Activated naive CD4-positive, alpha-beta T cell treated with anti-CD3 and anti-CD28 coated beads, Interleukin-2, amount 50 U/mL, for 72 hours (primary cell): ENCODE measurements at places on chromosomes 6 and 20.

DNA sequence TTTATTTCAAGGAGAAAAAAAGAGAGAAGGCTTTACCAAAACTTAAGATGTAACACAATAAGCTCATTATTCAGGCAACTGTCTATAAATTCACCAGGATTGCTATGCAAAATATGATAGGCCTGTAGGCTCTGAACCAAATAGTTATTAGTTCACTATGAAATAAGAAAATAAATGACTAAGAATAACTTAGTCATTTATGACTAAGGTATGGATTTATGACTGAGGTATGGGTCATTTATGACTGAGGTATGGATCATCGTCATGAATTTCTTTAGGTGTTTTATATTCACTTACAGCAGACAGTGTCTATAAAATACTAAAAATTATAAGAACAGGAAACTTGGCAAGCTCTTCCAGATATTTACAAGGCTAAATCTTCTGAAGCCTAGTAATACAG, 52.1 kb upstream of the SNX9 start:
- no peak for DNase-seq

DNA sequence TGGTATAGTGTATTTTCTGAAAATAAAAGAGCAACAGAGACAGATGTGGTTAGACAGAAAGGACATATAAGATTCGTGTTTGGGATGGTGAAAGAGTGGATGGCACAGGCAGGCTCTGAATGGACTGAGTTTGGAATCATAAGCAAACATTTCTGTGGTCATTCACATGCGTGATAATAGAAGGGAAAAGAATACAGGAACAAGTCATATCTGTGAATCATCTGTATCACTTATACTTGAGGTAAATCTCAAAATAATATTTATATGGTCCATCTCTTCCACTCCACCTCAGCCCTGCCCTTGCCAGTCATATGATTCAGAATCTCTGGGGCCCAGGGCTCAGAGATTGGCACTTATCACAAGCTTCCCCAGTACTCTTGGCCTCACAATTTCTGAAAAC, 535.1 kb downstream of the BCKDHB start:
- DNase-seq: no peak

- no peak for DNase-seq
Measured at GRCh38 chr6:122797537-122797936, 8.5 kb downstream of the SMPDL3A start.

GRCh38 chr20:38798266-38798665, 7.2 kb upstream of the PPP1R16B start:
- DNase-seq: no peak

DNA sequence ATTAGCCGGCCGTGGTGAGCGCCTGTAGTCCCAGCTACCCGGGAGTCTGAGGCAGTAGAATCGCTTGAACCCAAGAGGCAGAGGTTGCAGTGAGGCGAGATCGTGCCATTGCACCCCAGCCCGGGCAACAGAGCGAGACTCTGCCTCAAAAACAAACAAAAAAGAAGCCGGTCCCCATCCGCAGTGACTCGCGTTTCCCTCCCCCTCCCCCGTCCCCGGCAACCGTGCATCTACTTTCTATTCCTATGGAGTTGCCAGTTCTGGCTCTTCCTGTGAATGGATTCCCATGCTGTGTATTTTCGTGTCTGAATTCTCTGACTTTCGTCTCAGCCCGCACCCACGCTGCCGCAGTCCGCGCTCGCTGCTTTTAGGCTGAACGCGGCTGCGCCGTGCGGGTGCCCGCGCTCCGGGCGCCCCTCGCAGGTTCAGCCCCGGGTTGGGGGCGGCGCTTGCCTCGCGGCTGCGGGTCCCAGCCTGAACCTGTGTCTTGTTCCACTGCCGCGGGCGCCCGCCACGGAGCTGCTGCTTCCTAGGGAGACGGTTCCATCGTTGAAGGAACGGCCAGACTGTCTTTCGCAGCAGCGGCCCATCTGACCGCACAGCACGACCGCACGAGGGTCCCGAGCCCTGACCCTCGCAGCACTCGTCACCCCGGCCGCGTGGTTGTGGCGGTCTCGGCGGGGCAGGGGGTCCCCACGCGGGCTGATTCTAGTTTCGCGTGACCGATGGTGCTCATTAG, 1.1 kb upstream of the MRGBP start:
- DNase-seq: peak; percentile 77

GRCh38 chr6:146364816-146365594, 178.6 kb upstream of the RAB32 start:
- DNase-seq: no peak

GRCh38 chr6:71238351-71238750, 50.3 kb upstream of the OGFRL1 start:
- no peak for DNase-seq

GRCh38 chr6:15969236-15969778, 159.6 kb upstream of the MYLIP start:
- DNase-seq: no peak

- no peak for DNase-seq
Measured at GRCh38 chr6:122790028-122790422, 967 bp downstream of the SMPDL3A start.

GRCh38 chr6:149761438-149761837, 11.9 kb downstream of the PCMT1 start:
- DNase-seq: no peak

DNA sequence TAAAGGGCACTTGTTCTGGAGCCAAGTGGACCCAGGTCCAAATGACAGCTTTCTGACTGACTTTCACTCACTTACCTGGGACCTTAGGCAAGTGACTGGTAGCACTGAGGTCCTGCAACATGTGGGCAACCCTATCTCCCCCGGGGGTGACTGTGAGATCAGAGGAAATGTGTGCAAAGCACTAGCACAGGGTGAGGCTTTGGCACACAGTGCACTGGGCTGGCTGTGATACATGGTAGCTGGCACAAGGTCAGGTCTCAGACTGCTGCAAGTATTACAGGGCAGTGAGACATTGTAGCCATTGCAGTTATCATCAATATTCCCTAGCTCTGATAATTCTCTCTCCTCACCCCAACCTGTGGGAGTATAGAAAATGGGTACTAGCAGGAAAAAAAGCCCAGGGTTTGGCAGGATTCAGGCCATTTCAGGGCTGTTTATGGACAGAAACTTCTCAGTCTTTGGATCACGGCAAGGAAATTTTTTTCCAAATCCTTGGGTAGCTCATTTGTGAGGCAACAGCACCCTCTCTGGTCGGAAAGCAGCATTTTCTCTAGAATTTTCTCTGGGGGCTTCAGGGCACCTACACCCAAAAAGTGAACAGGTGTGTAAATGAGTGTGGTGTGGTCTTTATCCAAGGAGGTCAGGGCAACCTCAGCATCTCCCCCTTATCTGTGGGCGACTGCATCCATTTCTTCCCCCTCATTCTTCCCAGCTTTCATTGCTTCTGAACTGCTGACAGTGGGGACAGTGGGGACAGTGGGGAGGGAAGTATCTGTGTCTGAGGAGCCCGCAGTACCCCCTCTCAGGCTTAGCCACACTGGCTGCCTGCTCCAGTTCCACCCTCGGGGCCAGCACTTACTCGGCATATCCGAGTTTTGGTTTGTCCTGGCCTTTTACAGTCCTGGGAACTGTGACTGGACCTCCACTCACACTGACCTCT, 148.7 kb upstream of the PHACTR3 start:
- DNase-seq: no peak

GRCh38 chr6:138227316-138227781, 9.1 kb upstream of the PBOV1 start:
- DNase-seq: no peak

GRCh38 chr20:43583982-43584432, 6.7 kb upstream of the IFT52 start:
- no peak for DNase-seq

DNA sequence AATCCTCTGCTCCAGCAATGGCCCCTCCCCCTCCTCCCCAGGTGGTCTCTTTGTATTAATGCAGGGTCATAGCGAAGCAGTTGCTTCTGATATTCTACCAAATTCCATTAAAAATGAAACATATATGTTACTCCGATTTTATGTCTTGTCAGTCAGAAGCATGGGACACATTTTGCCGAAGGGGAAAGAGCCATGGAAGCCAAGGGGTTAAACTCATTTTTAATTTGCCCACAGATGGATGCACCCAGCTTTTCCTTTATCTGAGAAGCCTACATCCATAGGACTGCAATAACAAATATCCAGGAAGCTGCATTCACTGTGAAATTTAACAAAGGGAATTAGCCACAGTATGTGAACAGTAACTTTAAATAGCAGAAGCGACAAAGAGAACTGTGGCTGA, 688.2 kb downstream of the QKI start:
- no peak for DNase-seq

DNA sequence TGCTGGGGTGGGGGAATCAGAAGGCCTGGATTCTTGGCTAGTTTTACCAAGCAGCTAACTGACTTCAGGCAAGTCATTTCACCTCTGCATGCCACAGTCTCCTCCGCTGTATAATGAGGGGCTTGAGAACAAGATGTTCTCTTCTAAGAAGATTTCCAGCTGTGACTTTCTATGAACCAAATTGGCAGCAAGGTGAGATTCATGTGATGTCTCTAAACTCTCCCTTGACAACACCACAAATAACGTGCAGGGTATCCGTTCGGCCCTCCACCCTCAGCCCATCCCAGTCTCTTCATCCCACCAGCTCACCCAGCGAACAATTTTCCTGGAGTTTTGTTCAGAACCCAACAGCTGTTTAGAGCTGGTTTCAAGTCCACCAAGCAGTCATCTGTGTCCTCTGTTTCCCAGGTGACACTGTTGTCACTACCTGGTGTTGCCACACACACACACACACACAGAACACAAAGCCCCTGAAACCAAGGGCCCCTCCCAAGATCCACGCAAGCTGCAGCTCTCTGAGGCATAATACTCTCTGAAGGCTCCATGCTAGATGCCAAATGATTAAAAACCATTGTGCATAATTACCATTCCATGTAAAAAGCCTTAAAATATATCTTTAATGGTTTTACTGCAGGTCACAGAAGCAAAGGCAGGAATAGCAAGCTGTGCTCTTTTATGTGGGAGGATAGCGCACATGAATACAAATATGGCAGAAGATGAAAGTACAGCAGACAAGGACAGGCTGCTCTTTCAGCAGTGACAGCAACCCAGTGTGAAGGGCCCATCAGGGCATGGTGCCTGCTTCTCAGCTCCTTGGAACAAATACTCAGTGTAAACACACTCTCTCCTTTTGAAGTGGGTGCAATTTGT, 48.2 kb downstream of the ARHGAP18 start:
- DNase-seq: no peak

DNA sequence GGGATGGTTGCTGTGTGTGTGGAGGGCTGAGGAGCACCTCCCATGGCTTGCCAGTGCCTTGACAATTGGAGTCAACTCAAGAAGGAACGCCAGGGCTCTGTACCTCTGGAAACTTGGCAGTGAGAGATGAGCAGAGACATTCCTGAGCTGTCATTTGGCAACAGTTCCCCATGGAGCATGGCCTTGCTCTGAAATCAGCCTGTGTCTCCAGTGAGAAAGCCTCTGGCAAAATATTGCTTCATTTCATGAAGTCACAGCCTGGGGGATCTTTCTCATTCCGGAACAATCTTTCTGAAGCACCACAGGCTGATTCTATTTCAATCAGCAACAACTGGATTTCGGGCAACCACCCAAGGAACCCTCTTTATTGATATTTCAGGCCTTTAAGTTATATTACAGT, 52.2 kb upstream of the FNDC1 start:
- no peak for DNase-seq

DNA sequence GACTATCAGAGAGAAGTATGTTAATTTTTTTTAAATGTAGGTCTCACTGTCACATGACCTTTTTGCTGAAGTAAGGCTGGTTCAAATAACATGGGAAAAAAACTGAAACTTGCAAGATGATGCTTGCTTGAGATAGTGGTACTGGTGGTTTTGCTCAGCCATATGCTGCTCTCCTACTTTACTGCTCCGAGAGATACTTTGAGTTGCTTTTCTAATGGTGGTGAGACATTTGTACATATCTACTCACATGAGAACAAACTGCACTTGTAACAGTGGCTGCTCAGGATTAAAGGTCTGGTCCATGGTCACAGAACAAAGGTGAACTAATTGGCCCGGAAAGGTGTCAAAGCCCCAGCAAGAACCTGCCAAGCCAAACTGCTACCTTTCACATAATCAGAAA, 106.2 kb upstream of the BEND3 start:
- no peak for DNase-seq

- DNase-seq: no peak
Measured at GRCh38 chr6:110617057-110617456, 140.6 kb upstream of the SLC22A16 start.

GRCh38 chr6:49633541-49633940, 3.1 kb downstream of the RHAG start:
- DNase-seq: no peak

GRCh38 chr6:26161322-26161721, 74.1 kb downstream of the HFE start:
- DNase-seq: no peak

- DNase-seq: no peak
Measured at GRCh38 chr6:158808941-158809678, 10.1 kb downstream of the EZR start.

DNA sequence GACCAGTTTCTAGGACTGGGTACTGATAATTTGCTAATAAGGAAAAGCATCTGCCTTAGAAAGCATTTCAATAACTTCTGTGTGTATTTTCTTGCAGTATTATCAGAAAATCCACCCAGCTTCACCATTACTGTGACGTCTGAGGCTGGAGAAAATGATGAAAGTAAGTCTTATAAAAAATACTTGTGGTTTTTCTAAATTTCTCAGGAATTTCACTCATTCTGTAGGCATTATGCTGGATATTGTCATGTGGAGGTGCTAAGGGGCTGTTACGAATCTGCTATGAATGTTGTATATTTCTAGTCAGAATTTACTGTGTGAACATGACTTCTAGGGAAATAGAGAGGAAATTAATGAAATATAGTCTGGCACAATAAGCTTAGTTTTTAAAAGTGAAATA, 8.9 kb downstream of the RWDD1 start:
- no peak for DNase-seq

DNA sequence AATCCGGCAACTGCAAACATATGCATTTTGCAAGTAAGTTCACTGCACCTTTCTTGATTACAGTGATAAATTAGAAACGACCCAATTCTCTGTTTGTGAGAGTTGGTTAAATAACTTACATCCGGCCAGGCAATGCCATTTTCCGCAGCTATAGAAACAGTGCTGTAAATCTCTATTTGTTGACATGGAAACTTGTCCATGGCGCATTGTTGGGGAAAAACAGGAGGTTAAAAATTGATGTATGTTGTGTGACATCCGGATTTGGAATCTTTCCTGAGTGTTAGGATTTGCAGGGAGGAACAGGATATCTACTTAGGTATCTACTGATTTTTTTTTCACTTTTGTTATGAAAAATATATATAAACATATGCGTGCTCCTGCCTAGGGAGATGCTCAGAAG, 66.5 kb downstream of the DLGAP4 start:
- no peak for DNase-seq

- no peak for DNase-seq
Measured at GRCh38 chr20:49381558-49382493, 100.6 kb downstream of the KCNB1 start.

GRCh38 chr6:722077-722524, 29.2 kb upstream of the EXOC2 start:
- DNase-seq: no peak

- DNase-seq: no peak
Measured at GRCh38 chr6:16288163-16288562, 49.8 kb downstream of the GMPR start.

GRCh38 chr6:72061286-72061685, 174.9 kb downstream of the RIMS1 start:
- no peak for DNase-seq
